ENCODE measurements at places on chromosomes 1 and 21.

DNA sequence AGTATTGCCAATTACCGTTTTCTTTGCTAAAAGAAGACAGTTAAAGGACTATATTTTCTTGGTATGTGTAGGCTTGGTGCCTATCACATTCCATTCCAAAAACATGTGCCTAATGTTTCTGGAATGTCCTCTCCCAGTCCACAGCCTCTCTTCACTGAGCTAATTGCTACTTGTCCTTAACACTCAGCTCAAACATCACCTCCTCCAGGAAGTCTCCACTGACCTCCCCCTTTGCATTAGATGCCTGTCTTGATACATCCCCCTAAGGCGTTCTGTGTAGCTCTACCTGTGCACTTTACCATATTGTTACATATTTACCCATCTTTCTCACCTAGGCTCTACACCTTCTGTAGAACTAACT, 195.6 kb upstream of the CAMK1G start:
- DNase-seq = no peak

DNA sequence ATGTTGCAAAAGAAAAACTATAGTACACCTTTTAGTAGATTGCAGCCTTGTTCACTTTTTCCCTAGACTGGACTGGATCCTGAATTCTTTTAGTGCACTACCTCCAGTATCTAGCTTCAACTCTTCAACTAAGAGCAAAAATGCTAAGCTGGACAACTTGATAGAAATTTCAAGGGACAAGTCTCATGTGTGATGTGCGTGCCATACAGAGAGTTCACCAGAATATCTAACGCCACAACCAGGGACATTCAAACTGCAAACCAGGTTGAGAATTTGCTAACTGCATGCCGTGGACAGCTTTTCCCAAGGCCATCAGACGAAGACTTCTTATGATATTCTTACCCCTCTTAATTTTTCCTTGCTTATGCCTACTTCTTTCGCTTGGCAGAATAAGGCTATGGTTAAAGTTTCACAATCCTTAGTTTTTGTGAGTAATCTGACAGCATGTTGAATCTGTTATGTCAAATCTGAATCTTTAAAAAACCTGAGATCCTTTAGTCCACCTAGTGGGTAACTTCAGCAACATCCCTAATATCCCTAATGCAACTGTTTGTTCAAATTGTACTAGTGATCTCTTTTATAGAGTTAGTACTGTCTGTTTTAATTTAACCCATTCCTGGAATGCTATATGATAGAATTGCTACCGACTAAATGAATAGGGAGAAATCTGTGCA, 66.4 kb downstream of the DDAH1 start:
- no peak for DNase-seq

- no peak for DNase-seq
Observed at GRCh38 chr1:56225964-56226815, 353.2 kb downstream of the PLPP3 start.

DNA sequence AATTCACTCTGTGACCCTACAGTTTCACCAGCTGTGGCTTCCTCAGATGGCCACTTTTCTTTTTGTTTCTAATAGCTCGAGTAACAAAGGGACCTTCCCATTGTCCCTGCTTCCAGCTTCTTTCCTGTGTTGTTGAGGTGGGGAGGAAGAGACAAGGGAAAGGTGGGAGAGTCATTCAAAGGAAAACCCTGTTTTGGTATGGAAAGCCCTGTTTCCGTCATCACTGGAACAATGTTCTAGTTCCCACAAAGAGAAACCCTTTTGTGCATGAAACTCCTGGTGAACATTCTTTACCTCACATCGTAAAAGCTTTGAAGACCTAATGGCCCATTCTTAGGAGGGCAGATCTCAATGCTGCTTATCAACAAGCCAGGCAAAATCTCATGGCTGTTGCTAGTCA, 62.2 kb downstream of the ABCA4 start:
- no peak for DNase-seq

DNA sequence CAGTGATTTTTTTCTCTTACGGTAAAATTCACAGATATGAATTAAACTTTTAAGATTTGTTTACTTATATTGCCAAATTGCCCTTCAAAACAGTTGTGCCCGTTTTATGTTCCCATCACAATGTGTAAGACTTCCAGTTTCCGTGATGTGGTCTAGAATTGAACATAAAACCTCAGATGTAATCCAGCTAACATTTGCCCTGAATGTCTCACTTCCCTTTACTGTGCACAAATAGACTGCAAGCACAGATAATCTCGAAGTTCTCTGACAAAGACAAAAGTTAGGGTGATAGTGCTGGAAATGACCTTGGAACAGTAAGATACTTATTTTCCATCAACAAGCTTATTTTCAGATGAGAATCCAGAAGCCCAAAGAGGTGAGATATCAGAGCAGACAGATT, 177.5 kb downstream of the ZZZ3 start:
- DNase-seq = no peak

- no peak for DNase-seq
Observed at GRCh38 chr21:33199100-33199464, 30.7 kb upstream of the IFNAR2 start.

GRCh38 chr1:223176437-223176836, 33.4 kb upstream of the TLR5 start:
- DNase-seq = no peak

DNA sequence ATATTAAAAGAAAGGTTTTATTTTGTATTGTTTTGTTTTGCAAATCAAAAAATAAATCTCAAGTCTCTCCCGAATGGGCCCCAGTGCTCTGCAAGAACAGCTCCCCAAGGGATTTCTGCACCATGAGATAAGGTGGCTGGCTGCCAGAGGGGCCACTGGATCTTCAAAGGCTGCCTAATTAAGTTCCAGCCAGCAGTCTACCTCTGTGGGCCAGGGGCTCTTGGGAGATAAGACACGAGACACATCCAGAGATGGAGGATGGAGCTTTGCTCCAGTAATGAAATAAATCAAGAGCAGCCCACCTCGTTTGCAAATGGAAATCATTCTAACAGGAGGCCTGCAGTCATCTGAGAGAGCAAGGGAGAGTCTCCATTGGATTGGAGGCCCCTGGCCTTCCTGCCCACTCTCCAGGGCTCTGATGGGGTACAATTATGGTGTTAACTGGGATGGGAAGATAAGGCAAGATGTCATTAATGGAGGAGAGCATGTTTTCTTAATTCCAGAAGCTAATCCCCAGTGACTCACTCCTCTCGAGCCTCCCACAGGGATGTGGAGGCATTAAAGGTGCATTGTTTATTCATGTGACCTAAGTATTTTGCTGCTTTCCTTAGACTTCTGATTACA, 155.2 kb upstream of the KAZN start:
- no peak for DNase-seq

GRCh38 chr1:35809114-35810095, 1.6 kb downstream of the AGO4 start:
- DNase-seq = no peak

- no peak for DNase-seq
Observed at GRCh38 chr1:3032371-3033039, 11.2 kb downstream of the ACTRT2 start.

DNA sequence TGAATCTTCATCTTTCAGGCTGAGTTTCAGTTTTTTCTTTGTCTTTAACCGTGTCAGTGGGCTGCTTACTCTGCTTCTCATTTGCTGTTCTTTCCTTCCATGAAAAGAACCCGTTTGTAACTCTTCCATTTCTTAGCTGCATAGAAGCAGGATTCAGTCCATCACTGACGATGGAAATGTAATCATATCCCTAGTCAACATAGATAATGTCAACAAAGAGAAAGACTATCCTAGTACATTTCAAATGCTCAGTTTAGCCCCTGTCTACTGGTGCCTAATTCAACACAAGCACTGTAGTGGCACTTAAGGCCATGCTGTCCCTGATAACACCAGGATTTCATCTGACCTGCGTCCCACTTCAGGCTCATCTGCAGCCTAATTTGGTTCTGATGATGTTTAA, 376 bp downstream of the GBP1 start:
- DNase-seq = no peak

DNA sequence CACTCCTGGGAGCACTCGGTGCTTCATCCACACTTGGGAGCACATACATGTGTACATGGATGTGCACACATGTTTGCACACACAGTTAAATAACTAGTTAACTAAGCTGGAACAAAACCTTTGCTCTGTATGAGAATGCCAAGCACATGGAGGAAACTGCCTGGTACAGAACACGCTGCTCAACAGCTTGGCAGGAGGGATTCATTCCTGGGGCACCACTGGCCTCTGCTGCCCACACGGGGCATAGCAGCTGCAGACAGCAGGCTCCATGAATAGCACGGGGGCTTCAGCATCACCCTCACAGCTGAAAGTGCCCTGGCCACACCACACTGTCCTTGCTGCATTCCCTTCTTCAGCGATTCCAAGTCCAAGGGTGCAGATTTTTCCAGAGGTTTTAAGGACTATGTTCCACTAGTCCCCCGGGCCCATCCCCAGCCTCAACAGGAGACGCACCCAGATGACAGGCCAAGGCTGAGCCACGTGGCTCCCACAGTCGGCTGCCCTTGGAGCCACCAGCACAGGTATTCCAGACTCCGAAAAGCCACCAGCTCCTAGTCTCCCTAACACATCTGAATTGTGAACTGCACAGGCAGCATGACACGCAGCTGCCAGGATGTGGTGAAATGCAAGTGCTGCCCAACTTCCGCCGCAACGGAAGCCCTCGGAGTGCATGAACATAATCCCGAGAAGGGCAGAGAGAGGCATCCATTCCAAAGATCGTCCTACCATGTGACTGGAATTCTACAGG, 16.9 kb downstream of the NPHP4 start:
- peak; percentile 67 for DNase-seq
